Dermis blood vessel endothelial cell (primary cell): ENCODE measurements at places on chromosomes 16 and 17.
A peak's percentile ranks its signal among the peaks of the same experiment; 100 is the strongest.

- DNase-seq = no peak
Measured at GRCh38 chr16:15510992-15511391, 76.6 kb downstream of the BMERB1 start.

DNA sequence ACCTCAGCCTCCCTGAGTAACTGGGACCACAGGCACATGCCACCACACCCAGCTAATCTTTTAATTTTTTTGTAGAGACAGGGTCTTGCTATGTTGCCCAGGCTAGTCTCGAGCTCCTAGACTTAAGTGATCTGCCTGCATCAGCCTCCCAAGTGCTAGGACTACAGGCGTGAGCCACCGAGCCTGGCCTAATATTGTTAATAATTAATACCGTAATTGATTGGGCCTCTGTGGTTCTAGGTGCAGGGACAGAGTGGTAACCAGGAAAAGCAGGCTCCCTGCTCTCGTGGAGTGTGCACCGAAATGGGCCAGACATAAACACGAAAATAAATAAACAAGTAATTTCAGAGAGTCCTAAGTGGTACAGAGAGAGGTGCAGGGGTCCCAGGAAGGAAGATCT lies 241.0 kb downstream of the GSG1L start:
- no peak for DNase-seq

DNA sequence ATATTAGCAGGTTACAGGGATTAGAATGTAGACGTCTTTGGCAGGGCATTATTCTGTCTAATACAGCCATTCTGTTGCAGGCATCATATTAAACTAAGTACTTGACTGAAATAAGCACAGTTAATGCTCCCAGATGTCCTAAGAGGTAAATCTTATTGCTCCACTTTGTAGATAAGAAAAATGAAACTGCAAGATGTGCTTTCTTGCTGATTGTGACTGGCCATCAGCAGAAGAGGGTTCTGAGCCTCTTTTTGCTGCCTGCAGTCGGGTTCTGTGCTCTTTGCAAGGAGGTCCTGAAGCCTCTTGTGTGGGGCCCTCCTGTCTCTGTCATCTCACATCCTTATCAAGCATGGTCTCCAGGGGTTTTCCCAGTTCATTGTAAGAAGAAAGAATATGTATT lies 167.1 kb downstream of the KCNJ2 start:
- no peak for DNase-seq

GRCh38 chr16:30398661-30399434 lies 3.6 kb downstream of the ZNF48 start:
- no peak for DNase-seq

- DNase-seq = no peak
Measured at GRCh38 chr17:36949461-36949927, 740 bp downstream of the AATF start.

DNA sequence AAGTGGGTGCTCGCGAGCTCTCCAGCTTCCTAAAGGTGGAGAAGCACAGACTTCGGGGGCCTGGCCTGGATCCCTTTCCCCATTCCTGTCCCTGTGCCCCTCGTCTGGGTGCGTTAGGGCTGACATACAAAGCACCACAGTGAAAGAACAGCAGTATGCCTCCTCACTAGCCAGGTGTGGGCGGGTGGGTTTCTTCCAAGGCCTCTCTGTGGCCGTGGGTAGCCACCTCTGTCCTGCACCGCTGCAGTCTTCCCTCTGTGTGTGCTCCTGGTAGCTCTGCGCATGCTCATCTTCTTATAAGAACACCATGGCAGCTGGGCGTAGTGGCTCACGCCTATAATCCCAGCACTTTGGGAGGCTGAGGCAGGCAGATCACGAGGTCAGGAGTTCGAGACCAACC lies 1.9 kb upstream of the STH start:
- no peak for DNase-seq

DNA sequence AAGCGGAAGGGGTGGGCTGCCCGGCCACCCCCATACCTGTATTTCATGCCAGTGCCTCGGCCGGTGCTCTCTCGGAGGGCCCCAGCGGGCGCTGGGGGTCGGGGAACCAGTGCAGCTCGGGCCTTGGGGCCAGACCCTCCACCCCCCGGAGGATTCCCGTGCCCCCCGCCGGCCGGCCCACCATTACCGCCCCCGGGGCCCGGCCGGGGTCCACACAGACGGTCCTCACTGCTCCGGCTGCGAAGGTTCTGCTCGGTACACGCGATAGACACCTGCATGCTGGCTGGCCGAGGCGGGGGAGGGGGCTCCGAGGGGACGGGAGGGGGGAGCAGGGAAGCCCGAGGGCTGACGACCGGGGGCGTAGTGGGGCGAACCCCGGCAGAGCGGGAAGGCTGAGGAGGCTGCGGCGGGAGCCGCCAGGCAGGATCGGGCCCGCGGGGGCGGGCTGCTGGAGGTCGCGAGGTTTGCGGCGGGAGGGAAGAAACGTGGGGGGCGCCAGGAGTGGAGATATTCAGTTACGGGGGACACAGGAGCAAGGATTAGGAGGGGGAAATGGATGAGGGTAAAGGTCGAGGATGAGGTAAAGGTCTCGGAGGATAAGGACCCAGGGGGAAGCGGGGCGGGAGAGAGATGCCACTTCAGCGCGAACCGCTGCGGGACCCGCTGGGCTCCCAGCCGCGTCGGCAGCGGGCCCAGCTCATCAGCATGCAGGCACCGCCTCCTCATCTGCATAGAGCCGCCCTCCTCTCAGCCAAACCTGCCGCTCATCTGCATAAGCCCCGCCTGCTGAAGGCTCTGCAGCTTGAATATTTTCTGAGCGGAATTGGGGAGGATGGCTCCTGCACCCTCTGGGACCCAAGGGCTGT lies at the start of gene KCNAB3:
Gene KCNAB3, minus strand, starts transcription at position 699 of the 866 bp plus-strand sequence. Its CDS starts 421 bp downstream, at position 278.
- DNase-seq = peak; percentile 72

GRCh38 chr17:77563439-77564102 lies 394.9 kb upstream of the TNRC6C start:
- DNase-seq = no peak

DNA sequence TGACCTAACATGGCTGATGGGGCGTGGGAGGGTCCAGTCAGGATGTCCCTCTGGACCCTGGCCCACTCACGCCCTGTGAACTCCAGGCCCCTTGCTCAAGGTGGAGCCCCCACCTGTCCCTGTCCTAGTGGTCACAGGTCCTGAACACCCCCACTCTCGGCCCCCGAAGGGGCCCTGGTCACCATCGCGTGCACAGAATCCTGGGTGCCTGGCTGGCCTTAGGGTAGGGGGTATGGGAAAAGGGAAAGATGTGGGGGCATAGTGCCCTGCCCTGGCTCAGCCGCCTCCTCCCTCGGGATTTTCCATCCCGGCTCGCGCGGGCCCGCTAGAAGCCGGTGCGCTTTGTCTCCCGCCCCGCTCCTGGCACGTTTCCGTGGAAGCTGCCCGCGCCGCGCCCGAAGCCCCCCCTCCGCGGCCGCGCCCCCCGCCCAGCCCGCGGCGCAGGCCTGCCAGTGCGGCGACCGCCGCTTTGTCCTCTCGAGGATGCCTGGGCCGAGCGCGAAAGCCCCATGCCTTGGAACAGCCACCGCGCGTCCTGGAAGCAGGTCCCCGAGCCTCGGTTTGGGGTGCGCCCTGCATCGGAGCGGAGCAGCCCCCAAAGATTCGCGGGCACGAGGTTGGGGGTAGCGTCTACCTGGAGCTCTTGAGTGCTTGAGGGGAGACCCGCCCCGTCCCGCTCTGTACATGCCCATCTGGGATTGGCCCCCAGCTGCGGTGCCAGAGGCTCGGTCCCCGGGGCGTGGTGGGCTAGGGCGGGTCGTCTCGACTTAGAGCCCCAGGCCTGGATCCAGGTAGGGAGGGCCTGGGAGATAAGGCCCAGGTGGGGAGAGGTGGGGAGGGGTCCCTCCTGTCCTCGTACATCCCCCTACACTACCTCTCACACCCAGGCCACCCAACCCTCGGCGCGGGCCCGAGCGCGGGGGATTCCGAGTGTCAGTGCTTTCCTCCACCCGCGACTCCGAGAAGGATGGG lies 1.3 kb downstream of the SMPD3 start:
- no peak for DNase-seq

DNA sequence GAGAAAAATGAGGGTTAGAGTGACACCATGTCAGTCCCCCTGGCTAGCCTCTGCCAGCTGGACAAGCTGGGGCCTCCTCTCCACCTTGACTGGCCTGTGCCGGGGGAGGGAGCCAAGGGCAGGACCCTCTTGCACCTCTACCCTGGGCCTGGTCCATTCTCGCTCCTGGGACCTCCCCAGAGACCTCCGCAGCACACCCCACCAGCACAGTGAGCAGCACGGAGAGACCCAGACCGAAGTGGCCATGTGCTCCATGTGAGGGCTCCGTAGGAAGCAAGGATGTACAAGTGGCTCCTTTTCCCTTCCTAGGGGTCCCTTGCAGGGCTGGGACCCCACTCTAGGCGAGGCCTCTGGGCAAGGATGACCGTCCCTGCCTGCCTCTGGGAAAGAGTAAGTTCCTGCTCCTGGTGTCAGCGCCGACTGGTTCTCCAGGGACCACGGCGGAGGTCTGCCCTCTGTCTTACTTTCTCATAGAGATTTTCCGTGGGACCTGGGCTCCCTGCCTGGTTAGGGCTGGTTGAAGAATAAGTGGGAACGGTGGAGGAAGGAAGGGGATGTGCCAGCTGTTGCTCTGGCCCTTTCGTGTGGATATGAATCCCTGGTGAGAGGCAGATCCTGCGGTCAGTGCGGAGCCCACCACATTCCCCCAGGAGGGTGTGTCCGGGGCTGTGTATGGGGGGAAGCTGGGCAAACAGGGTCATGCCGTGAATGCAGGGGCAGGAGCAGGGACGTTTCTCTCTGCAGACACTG lies 124.2 kb downstream of the METRNL start:
- DNase-seq = no peak

DNA sequence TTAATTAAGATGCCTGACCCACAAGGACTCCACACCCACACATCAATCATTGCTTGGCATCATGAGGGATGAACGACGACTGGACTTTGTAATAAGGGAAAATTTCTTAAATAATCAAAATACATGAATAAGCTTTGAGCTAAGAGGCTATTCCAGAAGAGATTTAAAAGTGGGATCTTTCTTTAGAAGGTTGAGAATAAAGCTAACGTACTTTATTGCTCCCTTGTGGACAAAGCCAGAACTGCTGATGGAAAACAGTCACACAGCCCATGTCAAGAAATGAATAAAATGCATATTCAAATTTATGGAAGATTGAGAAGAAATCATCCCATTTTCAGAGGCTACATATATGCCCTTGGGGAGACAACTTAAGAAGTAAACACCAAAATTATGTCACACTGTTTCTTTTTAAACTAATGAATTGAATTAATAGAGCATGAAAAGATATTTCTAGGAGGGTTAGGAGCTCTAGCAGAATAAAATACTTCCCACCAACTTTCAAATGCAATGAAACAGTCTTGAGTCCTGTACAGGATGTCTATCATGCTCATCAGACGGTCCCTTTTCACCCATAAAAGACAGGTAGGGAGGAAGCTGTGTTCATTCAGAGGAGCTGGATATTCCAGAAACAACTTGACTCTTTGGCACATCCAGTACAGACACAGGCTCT lies 60.2 kb upstream of the PHOSPHO1 start:
- DNase-seq = peak; percentile 70

DNA sequence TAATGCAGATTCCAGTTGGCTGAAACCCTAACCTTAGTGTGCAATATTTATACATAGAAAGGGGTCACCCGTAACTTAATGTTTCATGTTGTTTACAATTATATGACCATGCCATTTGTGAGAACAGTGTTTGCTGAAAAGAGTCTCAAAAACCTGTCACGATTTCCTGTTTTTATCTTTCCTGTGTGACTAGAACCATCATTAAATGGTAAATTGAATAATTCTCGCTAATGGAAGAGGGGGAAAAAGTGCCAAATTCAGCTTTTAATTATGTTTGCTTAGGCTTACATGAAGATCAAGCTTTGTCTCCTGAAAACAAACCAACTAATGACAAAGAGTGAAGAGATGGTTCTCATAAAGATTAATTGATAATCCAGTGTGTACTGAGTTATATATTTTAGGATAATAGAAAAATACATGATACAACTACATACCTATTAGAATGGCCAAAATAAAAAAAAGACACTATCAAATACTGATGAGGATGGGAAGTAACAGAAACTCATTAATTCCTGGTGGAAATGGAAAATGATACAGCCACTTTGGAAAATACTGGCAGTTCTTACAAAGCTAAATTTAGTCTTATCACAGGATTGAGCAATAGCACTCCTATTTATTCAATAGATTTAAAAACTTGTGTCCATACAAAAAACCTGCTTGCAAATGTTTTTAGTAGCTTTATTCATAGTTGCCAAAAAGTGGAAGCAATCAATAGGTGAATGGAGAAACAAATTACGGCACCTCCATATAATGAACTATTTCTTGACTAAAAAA lies 141.7 kb downstream of the CDK5R1 start:
- no peak for DNase-seq

- DNase-seq = no peak
Measured at GRCh38 chr17:4476511-4477070, 22.1 kb upstream of the SPNS2 start.

DNA sequence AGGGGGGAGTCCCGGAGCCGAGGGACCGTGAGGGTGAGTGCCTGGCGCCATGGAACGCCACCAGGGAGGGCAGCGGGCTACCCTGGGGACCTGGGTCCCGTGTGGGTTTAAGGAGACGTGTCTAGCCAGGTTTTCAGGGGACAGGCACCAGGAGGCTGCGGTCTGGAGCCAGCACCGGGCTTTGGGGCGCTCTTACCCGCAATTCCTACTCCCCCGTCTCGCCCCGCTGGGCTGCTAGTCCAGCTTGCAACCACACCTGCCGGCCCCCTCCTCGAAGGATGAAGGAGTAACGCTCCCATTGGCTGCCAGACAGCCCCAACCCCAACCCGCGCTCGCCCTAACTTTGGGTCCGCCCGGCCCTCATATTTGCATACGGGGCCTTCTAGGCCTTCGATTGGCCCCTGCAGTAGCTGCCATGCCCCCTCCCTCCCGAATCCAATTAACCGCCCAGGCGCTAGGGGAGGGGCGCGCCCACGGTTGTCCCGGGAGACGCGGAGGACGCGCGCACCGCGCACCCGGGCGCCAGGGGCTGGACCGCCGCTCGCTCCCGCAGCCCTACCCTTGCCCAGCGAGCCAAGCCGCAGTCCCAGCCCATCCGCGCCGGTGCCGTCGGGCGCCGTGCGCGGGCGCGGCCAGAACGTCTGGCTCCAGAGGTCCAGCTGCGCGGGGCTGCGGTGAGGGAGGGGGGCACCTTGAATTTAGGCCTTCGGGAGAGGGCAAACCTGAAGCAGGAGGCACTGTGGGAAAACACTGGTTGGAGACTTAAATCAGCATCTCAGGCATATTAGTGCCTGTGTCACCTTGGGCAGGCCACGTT lies at the start of gene TTLL6:
Gene TTLL6, minus strand, starts transcription at position 456 of the 817 bp plus-strand sequence. Its CDS starts 157 bp downstream, at position 299.
- peak; percentile 80 for DNase-seq

GRCh38 chr17:74832421-74832820 lies 27.3 kb downstream of the GRIN2C start:
- no peak for DNase-seq

- no peak for DNase-seq
Measured at GRCh38 chr16:85550953-85551924, 61.9 kb upstream of the GSE1 start.

DNA sequence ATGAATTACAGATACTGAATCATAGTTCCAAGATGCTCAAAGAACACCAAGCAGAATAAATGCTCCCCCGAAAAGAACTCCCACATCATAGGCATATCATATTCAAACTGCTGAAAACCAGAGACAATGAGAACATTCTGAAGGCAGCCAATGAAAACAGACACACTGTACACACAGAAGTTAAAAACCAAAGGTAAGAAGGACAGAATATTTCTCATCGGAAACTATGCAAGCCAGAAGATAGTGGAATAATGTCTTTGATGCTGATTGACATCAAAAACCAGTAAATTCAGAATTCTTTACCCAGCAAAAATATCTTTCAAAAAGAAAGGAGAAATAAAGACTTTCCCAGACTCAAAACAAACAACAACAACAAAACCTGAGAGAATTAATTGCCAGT lies 73.8 kb upstream of the IRX5 start:
- DNase-seq = no peak
